Stimulated activated CD4-positive, alpha-beta T cell treated with anti-CD3 and anti-CD28 coated beads, TNF-alpha, amount 100 ng/mL, for 4 hours (primary cell): ENCODE measurements at places on chromosomes 3 and 15.

DNA sequence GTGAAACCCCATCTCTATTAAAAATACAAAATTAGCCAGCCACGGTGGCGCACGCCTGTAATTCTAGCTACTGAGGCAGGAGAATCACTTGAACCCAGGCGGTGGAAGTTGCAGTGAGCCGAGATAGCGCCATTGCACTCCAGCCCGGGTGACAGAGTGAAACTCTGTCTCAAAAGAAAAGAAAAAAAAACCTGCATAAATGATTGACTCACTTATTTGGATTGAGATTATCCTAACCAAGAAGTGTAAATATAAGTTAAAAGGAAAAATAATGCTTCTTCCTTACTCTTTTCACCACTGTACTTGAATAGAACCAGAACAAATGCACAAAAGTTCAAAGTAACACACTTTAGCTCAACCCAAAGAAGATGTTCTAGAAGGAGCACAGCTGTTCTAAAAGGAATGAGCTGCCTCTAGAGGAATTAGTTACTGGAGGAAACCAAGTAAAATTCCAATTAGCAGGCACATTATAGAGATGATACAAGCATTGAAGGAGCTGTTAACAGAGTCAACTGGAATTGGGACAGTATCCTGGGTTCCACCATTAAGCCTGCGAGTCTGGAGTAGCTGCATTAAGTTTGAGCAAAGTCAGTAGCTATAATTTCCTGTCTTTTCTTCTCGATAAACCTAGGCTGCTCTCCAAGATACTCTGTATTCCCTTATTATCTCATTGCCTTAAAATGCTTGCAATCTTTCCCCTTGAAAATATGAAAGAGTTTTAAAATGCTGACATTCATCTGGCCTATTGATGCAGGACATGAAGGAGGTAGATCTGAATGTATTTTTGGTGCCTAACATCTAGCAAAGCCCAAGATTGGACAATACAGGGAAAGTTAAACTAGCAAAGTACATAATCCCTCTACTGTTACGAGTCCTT lies 9.5 kb downstream of the MTHFS start:
- no peak for DNase-seq

DNA sequence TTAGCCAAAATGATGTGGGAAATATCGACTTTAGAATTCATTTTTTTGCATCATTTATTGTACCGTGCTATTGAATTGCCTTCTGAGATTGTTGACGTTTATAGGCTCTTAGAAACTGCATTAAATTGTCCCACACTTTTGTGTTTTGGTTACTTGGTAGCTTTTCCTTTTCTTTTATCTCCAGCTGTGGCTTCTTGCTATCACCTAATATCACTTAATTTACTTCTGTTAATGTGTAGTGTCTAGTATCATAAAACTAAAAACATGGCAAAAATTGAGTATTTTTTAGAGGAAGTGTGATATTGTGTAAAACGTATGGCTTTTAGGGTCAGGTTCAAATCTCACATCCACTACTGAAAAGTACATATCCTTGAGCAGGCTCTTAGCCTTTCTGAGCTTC lies 11.2 kb downstream of the TMOD3 start:
- DNase-seq, result no peak

GRCh38 chr3:83928391-83928790 lies 1030.4 kb upstream of the CADM2 start:
- no peak for DNase-seq

- no peak for DNase-seq
These were observed 366.5 kb downstream of the GAP43 start for GRCh38 chr3:115989684-115990421.
